GM19239 (cell line): ENCODE measurements at places on chromosomes 6 and 20.

DNA sequence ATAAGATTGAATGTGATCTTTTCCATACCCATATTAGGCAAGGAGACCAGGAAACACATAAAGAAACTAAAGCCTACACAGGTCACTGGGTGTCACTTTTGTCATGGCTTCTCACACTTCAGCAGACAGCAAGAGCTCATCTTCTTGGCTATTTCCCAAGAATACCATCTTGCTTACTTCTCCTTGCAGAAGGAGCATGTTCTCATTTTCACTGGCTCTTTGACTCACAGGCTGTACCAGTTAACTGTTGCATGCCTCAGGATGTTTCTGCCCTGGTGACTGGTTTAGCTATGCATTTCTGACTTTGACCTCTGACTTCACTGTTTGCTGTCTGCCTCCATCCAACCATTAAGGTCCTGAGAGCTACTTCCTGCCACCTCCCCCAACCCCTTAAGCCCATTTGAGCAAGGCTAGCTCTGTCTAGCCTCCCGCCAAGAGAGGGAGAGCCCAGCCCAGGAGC lies 40.3 kb upstream of the OGFRL1 start:
- no peak for DNase-seq

DNA sequence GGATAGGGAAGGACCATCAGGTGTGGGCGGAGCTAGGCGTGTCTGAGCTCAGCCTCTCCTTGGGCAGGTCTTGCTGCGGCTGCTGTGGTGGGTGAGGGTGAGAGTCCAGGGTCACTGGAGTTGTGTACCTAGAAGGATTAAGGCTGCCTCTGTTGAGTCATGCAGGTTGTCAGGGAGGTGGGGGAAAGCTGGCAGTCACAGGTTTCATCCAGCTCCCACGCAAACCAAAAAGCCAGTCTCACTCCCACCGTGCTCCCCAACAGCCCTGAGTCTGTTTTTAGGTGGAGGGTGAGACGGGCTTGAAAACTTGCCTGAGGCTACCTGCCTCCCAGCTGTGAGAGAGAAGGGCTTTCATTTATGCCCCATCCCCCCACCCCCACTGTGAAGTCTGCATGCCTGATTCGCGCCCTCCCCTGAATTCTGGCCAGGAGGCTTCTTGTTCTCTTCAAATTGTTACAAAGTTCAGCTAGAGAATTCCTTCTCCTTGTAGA lies 161.5 kb downstream of the MYLK4 start:
- DNase-seq: no peak

DNA sequence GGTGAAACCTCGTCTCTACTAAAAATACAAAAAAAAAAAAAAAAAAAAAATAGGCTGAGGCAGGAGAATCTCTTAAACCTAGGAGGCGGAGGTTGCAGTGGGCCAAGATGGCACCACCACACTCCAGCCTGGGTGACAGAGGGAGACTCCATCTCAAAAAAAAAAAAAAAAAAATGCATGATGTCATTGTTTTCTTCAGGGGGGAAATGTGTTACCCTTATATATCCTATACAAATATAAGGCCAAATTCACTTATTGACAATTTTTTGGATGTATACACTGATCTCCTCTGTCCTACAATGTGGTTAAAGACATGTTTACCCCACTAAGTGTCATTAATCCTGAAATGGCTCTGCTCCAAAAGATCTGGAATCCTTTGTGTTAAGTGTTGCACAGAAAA lies 73.1 kb downstream of the TPBG start:
- DNase-seq: no peak

DNA sequence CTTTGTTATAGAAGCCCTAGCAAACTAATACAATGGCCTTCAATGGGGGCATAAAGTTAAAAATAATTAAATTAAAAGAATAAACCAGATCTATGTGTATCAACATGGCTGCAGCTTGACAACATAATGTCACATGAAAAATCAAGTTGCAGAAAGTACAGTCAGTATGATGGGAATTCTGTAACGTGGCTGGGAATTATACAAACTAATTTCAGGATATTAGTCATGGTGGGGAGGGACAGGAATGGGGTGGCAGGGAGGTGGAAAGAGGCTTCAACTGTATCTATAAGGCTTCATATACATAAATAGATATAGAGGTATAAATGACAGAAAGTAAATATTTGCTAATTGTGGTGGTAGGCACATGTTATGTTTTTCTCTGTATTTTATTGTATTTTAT lies 107.1 kb downstream of the UNC5CL start:
- DNase-seq: no peak

GRCh38 chr6:31094389-31094881 lies 17.9 kb downstream of the C6orf15 start:
- no peak for DNase-seq

GRCh38 chr20:17570347-17571152 lies 675 bp downstream of the DSTN start:
- no peak for DNase-seq

DNA sequence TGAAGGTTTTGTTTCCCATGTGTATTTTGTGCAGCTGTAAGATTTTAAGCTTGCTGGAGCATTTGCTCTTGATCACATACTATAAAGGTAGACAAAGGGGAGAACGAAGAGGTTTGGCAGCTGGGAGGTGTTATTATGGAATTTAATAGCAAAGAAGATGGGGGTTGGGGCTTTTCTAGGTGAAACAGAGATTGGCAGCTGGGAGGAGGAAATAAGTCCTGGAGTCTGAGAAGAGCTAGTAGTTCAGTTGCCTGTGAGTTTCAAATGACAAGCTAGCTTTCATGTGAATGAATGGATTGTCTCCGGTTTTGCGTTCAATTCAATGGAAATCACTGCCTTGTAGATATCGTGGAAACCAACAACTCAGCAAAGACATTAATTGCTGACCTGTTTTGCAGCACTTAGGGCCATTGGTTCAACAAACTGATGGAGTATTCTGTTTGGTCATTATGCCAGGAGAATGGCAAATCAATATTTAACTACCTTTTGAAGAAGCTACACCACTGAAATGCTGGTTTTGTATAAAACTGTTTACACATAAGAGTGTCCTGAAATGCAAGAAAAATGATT lies 38.1 kb upstream of the FLRT3 start:
- DNase-seq: no peak

GRCh38 chr20:9092655-9093054 lies 23.8 kb downstream of the PLCB4 start:
- no peak for DNase-seq

DNA sequence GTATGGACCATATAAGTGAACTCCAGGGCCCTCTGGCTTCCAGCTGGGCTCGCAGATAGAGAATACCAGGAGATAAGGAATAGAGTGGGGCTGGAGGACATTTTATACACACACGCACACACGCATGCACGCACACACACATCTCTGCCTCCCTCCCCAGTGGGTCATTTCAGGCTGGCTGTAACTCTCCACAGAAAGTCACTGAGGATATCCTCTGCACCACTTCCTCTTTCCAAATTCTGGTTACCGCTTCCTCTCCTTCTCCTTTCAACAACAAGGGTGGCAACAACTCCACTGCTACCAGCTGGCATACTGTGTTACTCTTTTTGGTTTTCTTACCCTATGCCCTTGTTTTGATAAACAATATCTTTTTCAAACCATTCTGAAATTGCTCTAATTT lies 280.2 kb downstream of the COL12A1 start:
- DNase-seq: peak; percentile 4

DNA sequence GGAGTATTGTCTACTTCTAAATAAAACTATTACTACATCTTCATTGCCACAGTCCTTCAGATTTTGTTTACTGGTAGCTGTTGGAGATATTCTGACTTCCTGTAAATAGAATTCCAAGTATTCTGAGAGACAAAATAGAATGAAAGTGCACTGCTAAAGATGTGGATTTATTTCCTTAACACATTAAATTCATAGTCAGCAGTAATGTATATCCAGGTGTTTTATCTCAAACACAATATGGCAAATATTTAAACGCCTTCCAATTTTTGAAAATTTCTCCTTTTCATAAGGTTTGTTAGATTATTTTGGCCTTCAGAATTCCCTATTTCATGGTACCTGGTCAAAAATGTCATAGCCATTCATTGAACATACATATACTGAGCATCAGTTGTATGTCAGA lies 84.3 kb upstream of the MEI4 start:
- no peak for DNase-seq

DNA sequence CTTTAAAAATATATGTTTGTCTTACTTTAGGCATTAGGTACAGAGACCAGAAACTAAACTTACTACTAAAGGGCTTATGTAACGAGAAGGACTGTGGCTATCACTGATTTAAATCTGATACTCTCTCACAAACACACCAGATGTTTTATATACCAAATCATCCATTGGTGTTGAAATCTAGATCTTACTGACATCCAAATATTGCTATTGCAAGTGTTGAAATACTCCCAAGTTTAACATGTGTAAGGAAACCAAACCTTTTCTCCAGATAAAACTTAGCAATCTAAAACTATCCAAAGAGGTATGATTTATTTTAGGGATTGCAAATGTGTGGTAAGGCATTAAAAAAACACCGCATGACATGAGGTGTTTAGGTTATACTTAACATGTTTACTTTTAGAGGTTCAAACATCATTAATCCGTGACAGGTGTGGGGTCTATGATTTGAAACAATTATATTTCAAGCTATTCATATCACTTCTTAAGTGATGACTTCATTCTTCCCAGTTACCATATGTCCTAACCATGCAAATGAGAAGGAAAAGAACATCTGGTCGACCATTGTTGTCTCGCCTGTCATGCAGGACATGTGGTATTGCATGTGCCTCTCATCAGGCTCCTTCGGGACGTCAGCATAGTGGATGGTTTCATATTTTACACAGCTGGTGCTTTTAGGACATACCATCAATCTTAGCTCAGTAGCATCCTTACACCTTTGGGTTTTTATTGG lies 168.3 kb upstream of the SPACA1 start:
- no peak for DNase-seq
